ENCODE measurements at places on chromosomes 12 and 14.

- no peak for DNase-seq
Observed at GRCh38 chr12:14612250-14612649, 44.6 kb upstream of the PLBD1 start.

- DNase-seq, result no peak
Observed at GRCh38 chr14:44490966-44491365, 16.1 kb downstream of the FSCB start.

GRCh38 chr14:24052656-24053547 lies 1.1 kb downstream of the CARMIL3 start:
- no peak for DNase-seq

DNA sequence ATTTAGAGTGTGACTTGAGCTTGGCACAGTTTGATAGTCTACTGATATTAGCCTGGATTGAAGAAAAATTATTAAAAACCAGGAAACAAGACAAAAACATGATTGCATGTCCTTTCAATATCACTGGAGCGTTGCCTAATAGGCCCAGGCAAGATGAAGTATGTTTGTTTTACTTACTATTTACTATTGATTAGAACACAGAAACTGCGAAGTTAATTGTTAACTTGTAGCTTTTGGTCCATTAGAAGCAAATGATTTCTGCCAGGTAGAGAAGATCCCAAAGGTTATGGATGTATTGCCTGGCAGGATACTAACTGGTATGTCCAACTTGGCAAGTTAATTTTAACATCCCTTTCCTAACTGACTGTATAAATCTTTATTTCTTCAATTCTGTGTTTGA lies 268.9 kb downstream of the ETNK1 start:
- no peak for DNase-seq

DNA sequence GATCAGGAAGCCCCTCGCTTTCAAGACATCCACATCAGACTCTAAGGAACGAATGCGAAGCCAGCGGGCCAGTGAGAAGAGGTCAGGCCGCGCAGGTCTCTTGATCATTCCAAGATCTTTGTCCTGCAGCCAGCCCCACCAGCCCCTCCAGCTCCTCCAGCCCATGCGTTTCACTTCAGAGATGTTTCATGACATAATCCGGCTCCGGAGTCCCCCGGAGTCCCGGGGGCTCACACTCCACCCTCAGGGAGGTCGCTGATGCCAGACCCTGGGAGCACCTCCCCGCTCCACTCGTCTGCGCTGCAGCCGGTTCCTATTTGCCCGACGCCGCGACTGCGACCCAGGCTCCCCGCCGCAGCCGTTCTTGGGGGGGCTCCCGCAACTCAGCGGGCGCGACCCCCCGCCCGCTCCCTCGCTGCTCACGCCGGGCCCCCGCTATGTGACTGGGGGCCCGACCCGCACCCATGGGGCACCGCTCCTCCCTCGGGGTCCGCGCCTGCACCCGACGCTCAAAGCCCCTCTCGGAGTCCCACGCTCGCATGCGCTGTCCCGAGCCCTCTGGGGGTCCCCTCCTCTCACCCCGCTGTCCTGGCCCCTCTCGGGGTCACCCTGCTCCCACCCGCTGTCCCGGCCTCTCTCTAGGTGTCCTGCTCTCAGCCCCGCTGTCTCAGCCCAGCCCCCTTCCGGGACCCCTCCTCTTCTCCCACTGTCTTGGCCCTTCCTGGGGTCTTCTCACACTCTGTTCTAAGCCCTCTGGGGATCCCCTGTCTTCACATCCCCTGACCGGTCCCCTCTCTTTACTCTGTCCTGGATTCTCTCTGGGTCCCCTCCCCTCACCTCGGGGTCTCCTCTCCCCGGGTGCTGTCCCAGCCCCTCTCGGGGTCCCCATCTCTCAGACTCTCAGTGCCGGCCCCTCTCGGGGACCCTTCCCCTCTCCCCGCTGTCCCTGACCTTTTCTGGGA lies 1.1 kb downstream of the TAOK3 start:
- no peak for DNase-seq

All from NCI-H1092 treated with DMSO at 0.1 percent for 48 hours (cell line).